Stimulated activated CD8-positive, alpha-beta memory T cell treated with anti-CD3 and anti-CD28 coated beads, Interleukin-12 subunit alpha, Interleukin-12 subunit beta, amount 100 ng/mL, for 4 hours (primary cell): ENCODE measurements at places on chromosomes 16 and 17.

DNA sequence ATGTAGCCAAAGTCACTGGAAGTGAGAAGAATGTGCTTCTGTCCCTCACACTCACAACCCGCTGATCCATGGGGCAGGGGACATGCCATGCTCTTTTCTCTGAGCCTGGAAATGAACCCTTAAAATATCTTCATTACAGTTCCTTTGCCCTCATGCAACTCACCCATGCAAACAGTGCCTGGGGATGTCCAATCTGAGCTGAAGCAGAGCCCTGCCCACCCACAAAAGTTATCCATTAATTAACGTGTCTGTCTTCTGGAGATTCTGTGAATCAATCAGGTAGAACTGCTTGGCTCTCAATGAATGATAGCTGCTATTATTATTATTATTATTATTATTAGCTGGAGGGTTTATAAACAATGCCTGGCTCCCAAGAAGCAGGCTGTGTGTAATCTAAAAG is 133.7 kb downstream of the USP31 start:
- DNase-seq: no peak

DNA sequence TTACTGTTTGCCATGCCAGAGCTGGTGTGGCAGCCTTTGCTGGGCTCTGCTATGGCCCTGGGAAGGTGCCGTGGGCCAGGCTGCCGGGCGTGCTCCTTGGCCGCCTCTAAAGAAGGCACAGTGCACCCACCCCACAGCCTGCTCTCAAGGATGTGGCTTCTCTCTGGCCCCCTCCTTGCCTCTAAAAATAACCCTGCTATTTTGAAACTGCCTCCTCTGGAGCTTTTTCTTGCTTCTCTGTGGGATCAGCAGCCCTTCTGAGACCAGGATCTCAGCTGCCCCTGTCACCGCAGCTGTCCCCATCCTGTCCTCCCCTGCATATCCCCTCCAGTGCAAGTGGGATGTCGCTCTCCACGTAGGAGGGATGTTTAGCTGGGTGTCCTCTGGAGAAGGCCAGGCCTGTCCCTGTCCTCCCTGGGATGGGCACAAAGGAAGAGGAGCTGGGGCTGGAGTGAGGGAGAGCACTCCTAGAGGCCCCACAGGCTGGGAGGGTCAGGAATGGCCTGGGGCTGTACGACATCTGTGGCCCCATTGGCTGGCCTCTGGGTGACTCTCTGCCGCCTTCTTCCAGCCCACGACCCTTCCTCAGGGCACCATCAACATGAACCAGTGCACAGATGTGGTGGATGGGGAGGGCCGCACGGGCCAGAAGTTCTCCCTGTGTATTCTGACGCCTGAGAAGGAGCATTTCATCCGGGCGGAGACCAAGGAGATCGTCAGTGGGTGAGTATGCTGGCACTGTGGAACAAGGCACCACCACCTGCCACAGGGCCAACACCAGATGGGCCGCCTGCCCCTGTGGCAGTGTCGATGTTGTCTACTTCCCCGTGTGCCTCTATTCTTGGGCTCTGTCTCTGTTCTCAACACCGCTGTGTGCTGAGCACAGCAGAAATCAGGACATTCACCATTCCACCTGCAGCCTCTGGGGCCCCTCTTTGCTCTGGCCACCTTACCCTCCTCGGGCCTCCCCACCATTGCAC is 79.7 kb downstream of the PLD6 start:
- DNase-seq: no peak

GRCh38 chr16:27374804-27375425 is 27.1 kb upstream of the IL21R start:
- no peak for DNase-seq

DNA sequence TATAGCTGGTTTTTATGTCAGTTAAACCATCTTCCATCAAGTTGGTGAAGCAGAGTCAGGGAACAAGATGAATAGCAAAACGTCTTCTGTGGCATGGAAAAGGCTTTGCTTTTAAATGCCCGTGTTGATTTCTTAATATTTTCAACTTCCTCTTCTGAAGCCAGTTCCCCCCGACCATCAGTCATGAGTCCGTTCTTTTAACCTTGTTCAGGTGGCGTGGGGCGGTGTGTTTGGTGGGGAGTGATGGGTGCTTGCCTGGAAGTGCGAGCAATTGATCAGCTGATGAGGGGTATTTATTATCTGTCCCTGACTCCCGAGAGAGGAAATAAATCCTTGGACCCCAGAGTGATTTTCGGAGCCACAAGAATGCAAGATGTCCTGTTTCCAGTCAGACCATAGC is 147.1 kb downstream of the WWOX start:
- no peak for DNase-seq

DNA sequence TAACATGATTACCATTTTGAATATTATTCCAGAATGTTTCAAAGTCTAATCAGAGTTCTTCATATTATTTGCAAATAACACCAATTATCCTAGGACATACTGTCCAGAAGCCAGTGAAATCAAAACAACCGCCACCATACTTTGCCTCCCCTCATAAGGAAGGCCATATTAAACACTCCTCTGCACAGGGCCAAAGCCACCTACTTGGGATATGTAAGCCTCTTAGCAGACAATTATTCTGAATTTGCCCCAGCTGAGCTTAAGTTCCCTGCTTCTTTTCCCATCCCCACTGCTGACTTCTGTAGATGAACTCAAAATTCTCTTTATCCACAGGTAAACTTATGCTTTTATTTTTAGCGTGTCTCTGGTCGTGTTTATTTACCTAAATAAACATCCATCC is 374.0 kb downstream of the KIF2B start:
- DNase-seq: no peak
